ENCODE measurements at places on chromosomes 3 and 15.

DNA sequence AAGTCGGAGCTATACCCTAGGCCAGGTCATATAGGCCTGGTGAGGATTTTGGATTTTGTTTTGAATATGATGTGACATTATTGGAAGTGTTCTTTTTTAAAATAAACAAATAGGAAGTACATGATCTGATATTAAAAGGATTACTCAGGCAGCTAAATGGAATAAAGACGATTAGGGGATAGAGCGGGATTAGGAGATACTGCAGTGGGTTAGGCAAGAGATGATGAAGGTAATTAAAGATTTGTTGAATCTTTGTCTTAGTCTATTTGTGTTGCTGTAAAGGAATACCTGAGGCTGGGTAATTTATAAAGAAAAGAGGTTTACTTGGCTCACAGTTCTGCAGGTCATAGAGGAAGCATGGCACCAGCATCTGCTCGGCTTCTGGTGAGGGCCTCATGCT, 21.3 kb downstream of the KIF15 start:
- DNase-seq = no peak

DNA sequence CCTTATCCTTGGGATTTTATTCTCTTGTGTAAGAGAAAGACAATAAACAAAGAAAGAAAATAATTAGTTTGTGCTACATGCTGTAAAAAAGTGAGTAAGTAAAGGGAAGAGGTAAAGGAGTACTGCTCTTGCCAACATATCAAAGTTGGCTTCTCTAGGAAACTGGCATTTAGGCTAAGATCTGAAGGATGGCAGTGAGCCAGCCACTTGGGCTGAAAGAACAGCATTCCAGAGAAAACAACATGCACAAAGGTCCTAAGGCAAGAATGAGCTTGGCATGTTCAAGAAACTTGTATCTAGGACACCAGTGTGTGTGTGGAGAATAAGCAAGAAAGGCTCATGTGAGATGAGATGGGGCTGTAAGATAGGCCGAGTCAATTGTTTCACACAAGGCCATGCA, 245.5 kb upstream of the MANF start:
- no peak for DNase-seq

DNA sequence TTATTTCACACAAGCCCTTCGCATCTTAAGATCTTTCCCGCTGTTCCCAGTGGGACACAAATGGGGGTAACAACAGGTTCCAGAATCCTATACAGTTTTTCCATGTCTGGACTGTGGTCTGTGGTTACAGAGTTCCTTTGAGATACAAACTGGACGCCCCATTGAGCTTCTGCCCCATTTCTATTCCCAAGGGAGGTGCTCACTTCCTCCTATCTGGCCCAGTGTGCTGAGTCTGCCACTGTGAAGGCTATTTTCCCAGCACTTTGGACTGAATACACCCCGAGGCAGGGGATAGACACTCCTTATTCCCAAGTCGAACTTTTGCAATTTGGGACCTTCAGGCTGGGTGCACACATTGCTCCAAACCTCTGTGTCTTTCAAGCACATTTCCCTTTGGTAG, 44.0 kb downstream of the MESD start:
- DNase-seq = no peak

- no peak for DNase-seq
Observed at GRCh38 chr3:13186435-13186815, 113.2 kb upstream of the IQSEC1 start.

- DNase-seq = no peak
Observed at GRCh38 chr3:109175411-109175810, 38.9 kb downstream of the C3orf85 start.

- DNase-seq = no peak
Observed at GRCh38 chr3:115644391-115644790, 21.1 kb downstream of the GAP43 start.

- DNase-seq = no peak
Observed at GRCh38 chr3:48343432-48343831, 10.0 kb upstream of the SPINK8 start.

DNA sequence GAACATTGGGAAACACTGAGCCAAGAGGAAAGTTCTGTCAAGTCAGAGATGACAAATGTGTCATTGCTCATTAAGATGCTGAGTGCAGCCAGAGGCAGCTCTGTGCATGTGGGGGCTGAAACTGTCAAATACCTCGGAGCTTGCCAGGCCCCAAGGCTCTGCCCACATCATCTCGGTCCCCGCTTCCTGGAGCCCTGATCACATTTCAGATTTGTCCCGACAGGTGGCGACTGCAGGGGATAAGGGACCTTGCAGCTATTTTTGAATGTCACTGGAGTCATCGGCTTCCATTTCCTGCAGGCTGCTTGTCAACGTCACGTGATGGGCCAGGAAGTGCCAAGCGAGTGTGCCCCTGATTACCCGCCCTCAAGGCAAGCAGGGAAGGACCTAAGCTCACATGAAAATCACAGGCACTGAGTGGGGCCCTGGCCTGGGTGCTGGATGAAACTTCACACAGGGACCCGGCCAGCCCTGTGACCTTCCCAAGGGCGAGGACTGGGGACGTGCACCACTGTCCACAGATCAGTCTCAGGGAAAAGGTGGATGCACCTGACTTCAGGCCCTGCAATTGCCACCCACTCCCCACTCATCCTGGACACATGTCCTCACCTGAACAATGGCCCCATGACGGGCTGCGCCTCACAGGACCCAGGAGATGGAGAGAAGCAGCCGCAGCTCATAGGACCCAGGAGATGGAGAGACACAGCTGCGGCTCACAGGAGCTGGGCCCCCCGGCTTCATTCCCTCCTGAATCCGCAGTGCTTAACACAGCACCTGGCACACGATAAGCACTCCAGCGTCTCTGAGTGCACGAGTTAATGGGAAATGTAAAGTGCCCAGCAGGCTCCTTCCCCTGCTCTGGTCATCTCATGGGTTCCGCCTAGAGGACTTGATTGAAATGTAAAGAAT, 73.4 kb downstream of the NUP210 start:
- peak; percentile 53 for DNase-seq

DNA sequence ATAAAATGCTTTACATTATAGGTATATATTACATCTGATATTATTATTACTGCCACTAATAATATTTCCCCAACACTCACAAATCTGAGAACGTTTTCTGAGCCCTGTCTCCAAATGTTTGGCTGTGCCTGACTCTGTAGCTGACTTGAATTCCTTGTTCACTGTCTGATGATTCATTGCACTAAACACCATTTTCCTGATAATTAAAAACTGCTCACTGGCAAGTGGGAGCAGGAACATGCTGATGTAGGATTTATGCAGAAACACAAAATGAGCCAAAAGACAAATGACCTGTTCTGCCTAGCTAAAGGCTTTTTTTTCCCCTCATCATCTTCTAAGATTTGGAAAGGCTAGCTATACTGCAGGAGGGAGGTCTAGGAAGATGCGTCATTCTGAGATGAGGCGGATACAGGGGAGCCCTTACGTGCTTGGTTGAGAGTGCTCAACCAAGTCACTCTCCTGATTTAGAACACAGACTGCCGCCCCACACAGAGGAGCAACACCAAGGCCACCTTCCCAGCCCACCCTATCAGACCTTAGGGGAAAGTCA, 380.7 kb downstream of the EPHB1 start:
- DNase-seq = no peak

Data from muscle of leg (tissue), 16 donors.